ENCODE measurements at places on chromosomes 1 and 21.

- DNase-seq: no peak
Measured at GRCh38 chr1:3456449-3456963, 2.0 kb downstream of the ARHGEF16 start.

DNA sequence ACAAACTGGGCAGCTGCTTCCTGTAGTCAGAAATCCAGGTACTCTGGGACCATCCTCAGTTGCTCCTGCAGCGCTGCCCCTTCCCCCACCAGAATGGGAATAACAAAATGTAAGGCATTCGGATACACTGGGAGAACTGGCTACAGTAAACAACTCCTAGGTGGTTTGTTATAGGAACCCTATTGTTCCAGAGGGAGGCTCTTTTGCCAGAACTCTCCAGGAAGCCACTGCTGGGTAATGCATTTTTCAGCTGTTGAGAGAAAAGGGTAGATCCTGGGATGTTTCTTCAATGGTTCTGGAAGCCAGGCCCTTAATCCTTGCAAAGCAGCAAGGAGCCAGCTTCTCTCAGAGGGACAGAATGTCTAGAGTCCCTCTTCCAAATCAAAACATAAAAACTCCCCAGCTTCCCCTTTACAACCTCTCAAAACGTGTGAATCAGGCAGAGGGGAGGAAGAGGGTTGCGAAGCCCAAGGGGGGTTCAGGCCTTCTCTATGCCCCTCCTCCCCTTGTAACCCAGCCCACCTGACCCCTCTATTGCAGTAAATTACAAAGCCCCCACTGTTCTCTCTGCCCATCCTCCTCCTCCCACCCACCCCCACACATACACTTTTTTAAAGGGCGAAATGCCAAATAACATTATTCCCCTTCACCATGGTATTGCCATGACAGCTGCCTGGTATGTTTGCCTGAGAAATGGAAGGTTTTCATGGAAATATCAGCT lies 29.1 kb downstream of the PLPP3 start:
- DNase-seq: no peak

DNA sequence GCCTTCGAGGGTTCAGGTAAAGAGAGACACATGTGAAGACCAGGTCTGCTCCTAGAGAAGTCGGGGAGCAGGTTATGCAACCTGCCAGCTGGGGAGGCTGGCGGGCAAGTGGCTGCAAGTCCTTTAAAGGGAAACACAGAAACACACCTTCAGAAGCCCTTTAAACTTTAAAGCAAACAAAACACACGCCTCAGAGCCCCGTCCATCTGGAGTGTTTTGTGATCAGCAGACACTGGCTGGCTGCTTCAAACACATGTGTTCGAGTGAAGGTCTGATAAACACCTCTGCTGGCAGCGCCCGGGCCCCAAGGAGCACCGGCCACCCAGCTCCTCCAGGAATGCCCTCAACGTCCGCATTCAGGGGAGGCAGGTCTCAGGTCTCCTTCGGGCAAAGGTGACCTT lies 15.2 kb downstream of the RIPK4 start:
- DNase-seq: peak; percentile 77

DNA sequence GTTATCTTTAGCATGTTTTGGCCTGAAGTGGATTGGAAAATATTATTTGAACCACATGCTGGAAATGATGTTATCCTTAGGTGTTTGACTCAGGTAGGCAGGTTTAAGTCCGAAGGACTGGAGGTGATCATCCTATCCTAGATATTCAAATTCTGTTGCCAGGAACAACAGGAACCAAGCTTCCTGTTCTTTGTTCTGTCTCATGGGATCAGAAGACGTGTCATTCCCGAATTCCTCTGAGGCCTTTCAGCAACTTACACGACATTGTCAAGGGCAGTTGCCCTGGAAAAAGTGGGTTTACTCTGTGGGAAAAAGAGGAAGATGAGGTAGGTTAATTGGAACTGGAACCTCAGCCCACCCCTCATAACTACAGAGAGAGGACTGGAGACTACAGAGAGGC lies 36.6 kb downstream of the SLAMF6 start:
- no peak for DNase-seq

DNA sequence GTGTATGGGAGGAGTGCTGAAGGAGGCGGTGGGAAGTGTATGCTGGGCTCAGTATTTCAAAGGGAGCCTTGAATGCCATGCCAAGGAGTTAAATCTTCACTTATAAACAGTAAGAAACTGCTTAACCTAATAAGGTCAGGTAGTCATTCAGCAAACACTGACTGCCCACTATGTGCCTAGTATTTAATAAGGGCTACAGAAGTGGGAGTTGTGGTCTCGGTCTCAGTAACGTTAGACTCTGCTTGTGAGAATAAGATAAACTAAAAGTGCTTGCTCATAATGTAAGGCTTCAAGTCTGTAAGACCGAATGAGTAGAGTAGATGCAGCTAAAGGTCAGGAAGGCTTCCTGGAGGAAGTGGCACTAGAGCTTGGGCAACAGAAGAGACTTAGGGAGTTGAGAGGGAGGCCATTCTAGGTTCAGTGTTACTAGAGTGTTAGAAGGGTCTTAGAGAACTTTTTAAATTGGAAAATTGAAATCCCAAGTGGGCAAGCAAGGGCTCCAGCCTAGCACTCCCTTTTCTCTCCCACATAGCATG lies 6.0 kb downstream of the MARCKSL1 start:
- DNase-seq: no peak

- no peak for DNase-seq
Measured at GRCh38 chr1:24636661-24637357, 6.3 kb upstream of the SRRM1 start.

DNA sequence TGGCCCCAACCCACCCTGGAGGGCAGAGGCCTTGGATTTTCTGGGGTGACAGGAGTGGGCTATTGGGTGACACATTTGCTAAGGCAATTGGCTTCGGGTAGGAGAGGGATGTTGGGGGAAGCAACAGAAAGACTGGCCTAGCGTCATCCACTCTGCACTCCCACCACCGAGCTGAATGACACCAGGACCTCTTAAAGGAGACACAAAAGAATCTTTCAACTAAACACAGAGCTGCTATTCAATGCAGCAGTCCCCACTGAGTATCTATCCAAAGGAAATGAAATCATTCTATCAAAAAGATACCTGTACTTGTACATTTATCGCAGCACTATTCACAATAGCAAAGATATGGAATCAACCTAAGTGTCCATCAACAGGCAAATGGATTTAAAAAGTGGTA lies 6.2 kb downstream of the TFF2 start:
- DNase-seq: no peak
